Hippocampal formation (tissue), 2 donors: ENCODE measurements at places on chromosomes 1 and 21.

DNA sequence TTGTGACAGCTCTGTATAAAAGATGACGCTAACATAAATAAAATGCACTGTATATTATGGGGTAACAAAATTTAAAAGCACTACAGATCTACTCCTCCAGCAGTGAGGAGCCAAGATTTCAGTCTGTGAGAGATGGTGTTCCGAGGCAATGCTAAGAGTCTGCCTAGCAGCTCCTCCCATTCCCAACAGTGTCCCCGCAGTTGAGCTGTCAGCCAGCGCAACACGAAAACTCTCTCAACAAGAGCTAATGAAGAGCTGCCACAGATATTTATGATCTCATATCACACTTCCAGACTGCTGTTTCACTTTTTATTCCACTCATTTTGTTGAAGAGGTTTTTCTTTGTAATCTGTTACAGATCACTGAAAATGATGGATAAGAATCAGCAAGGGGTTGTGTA, 53.9 kb upstream of the ESRRG start:
- DNase-seq = no peak

DNA sequence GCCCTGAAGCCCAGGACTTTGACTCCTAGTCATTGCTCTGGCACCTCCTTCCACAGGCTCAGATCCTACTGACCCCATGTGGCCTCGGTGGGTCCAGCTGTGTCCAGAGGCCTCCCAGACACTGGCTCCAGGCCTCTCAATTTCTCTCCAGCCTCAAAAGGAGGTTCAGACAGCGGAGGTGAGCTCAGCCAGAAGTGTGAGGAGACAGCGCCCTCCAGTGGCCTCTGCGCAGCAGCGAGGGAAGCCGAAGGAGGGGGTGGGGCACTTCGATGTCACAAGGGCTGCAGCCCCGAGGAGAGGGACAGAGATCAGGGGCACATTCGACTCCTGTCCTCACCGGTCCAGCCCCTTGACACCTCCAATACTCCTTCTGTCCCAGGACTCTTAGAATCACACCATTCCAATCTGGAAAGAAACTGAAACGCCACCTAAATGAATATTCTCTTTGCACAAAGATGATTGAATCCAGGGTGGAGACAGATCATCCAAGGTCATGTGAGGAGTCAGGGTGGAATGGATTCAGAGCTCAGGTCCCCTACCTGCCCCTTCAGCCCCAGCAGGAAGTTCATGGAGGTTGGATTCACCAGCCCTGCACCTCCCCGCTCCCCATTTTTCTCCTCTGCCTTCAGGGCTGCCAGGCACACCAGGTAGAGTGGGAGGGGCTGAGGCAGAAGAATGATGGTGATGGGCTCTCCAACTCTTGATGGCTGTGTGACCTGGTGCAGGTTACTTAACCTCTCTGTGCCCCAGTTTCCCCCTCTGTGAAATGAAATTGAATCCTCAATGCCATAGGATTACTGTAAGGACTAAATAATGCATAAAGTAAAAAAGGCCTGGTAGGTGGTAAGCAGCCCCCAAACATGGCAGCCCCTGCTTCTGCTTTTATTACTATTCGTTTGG, 34.8 kb upstream of the ZBTB40 start:
- peak; percentile 23 for DNase-seq

DNA sequence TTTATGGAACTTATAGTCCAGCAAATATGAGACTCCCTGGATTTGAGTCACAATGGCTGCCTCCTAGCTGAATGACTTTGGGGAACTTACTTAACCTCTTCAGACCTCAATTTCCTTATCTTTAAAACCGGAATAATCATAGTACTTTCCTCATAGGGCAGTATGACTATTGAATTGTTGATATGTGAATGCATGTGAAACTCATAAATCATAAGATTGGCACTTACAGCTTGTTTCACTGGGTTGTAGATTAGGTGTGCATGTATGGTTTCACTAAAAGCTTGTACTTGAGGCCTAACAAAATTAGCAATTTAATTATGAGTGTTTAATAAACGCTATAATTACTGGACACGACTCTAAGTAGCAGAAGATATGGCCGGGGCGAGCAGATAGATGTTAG, 72.5 kb downstream of the ST6GALNAC5 start:
- DNase-seq = no peak

- DNase-seq = no peak
These were observed 2.9 kb upstream of the RBBP5 start for GRCh38 chr1:205124726-205125125.

DNA sequence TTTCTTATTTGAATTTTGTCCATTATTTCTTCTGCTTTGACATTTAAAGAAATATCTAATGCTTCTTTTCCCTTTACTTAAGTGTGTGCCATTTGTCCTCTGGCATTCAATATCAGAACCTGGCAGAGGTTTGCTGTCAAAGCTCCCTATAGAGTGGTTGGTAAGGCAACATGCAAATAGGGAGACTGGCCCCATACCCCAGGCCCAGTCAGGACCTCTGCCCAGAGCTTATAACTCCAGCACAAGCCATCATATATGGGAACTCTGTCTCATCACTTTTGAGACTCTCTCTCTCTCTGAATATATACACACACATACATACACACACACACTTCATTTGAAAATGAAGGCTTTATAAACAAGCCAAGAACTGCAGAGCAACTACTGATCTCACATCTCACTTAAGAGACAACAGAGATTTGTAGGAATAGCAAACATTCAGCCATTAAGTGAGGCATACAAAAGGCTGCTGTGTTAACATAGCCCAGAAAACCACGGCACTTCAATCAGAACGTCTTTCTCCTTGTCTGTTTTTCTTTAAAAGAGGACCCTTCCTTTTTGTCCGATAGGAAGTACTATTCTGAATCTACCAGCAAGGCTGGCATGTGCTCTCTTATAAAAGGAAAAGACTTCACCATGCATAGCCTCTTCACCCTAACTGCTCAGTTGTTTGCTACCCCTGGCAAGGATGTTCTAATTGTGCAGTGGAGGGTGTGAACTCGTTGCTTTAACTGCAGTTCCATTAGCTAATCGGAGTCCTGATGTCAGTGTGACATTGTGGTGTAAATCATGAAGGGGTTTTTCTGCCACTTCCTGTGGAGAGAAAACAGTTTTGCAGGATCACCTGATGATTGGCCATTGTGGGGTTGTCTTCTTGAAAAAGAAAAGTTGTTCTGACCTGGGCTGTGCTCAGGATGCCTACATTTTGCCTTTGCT, 101.7 kb downstream of the NR5A2 start:
- DNase-seq = no peak

DNA sequence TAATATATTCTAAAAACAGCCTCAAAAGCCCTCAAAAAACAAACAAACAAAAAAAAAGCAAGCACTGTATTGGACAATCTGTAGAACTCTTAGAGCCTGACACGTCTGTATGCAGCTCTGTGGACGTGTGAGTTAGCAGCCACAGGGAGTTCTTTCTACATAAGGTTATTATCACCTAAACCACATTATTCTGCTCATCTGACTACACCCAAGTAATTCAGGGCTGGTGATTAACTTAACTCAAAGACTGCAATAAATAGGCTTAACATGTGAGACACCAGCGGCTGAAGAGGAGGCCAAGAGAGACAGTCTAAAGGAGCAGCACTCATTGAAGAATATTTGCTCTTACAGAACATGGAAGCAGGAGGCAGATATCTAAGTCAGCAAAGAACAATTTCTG, 316.0 kb downstream of the VAV3 start:
- DNase-seq = no peak

DNA sequence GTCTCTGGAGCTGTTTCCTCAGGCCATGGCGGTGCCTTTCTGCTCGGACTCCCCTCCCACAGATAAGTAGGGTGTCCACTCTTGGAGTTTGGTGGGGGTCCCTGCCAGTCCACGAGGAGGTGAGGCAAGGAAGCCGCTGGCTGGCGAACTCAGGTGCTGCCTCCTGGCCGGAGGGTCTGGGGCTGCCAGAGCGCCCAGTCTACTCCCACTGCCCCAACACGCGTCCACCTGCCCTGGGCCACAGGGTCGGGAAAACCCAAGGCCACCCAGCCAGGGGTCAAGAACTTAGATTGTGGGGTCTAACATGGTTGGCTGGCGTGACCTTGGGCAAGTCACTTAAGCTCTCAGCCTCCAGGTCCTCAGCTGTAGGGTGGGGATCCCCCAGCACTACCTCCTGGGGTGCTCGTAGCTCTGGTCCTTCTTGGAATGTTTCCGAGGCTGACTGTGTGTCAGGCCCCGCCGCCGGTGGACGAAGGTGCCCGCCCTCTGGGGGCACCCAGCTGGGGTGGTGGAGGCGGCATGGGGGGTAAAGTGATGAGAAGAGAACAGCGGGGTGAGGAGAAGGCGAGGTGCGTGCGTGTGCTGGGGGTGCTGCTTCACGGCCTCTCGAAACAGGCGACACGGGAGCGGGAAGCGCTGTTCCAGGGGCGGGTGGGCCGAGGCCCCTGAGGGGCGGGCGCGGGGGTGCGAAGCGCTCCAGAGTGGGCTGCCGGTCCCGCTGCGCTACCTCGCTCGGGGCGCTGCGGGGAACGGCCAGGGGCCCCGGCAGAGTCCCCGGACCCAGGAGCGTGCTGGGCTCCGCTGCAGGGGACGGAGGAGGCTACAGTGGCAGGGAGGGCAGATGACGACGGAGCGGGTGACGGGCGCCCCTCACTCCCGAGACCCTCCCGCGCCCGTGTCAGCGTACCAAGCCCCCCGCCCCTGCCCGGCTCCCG, 1.2 kb downstream of the SH2D5 start:
- DNase-seq = no peak

DNA sequence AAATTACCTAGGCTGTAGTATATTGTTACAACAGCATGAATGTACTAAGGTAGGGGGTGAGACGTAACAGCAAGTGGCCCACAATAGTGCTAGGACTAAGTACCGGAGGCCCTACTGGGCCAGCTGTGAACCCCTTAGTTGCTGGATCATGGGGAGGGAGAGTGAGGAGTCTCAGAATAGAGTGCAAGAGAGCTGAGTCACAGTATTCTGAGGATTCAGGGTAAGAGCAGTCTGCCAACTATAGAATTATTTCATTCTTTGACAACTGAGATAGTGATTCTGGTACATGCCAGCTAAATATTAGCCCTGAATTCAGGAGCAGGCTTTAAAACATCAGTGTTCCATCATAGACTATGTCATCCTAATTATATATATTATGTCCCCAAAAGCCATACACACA, 218.7 kb downstream of the TM2D1 start:
- no peak for DNase-seq

GRCh38 chr1:15727424-15727823, 8.6 kb upstream of the SLC25A34 start:
- DNase-seq = no peak
